ENCODE measurements at places on chromosomes 12 and 14. TPM values are rescaled to one million over a fixed set of nuclear protein-coding genes. Genes with fewer than 3 reads are reported as not detected.

Gene RERGL
- total RNA-seq, result not detected

DNA sequence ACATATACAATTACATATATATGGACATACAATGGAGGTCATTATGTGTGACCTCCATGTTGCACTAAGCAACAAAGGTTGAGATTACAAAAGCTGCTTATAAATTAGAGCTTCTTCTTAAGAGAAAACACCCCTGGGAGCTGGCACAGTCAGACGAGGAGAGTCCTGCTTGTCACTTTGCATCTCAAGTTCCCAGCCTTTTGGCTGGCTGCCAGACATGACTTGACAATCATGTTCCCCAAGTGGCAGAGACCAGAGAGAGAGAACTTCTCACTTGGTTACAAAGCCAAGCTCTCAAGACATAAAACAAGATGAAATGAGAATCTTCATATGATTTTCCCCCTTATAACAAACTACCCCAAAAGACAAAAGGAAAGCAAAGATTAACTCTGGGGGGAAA lies 8.5 kb upstream of the SYNJ2BP start:
- no peak for DNase-seq

- peak; percentile 83 for DNase-seq
These were observed 3.6 kb downstream of the FOXA1 start for GRCh38 chr14:37591311-37591940.

- no peak for DNase-seq
These were observed 22.6 kb upstream of the TRAF3 start for GRCh38 chr14:102754370-102755262.

DNA sequence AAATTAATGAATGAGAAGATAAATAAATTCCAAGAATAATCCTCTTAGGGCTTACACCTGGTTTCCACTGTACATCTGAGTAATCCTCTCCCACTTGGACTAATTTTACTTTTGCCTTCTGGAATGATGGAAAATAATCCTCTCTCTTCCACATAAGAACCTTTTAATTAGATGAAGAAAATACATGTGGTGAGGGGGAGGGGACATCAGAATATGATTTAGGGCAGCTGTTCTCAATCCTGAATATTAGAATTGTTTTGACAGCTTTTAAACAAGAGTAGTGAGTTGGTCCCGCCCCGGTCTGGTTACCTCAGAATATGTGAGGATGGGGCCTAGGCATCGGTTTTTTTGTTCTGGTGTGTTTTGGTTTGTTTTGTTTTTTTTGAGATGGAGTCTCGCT lies 51.5 kb downstream of the HECTD4 start:
- DNase-seq, result no peak

GRCh38 chr12:32546272-32546671 lies 132.8 kb upstream of the DNM1L start:
- DNase-seq, result no peak

DNA sequence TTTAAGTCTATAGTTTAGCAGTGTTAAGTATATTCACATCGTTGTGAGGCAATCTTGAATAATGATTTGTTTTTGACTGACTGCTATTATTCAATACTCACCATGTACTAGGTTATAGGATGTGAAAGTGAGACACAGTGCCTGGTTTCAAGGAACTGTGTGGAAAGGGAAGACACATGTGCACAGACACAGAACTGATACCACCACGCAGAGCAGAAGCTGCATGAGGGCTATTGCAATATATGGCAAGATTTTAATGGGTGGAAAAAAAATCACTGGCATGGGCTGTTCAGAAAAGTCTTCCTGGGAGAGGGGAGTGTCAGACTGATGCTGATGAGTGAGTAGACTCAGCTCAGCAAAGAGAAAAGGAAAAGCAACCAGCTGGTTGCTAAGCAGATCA lies 10.4 kb downstream of the SLC7A8 start:
- DNase-seq, result no peak

All from Daoy (cell line).